ENCODE measurements at places on chromosomes 7 and 10. TPM values are rescaled to one million over a fixed set of nuclear protein-coding genes. Genes with fewer than 3 reads are reported as not detected.

- no peak for DNase-seq
Observed at GRCh38 chr7:50505553-50506210, 55.5 kb upstream of the FIGNL1 start.

GRCh38 chr7:67698354-67698753 is 701.7 kb downstream of the TYW1 start:
- no peak for DNase-seq

Gene AGR2
- not detected for total RNA-seq

- no peak for DNase-seq
Observed at GRCh38 chr7:93941945-93942344, 20.4 kb downstream of the GNG11 start.

Gene BMPER
- total RNA-seq: 2.4 TPM

Gene AGMO
- total RNA-seq: 1.1 TPM

GRCh38 chr7:24419077-24419476 is 135.1 kb downstream of the NPY start:
- DNase-seq: peak; percentile 20

- no peak for DNase-seq
Observed at GRCh38 chr7:18157233-18157632, 129.6 kb upstream of the PRPS1L1 start.

Gene MYH16
- total RNA-seq: not detected

- no peak for DNase-seq
Observed at GRCh38 chr10:43963379-43963778, 314.7 kb upstream of the ZNF32 start.

DNA sequence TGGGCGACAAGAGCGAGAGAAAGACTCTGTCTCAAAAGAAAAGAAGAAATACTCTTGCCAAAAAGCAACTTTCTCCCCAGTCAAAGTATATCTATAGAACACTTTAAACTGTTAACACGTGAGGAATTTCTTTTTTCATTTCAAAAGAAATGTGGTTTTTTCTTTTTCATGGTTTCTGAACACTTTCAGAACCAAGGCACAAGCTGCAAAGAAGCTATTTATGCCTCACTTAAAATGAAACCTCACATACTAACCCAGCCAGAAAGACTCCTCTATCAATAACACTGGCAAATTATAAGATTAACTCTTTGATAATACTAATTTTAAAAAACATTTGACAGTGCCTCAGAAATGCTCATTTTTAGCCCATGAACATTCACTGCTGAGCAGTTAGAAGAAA is 20.9 kb downstream of the TBX20 start:
- DNase-seq: no peak

DNA sequence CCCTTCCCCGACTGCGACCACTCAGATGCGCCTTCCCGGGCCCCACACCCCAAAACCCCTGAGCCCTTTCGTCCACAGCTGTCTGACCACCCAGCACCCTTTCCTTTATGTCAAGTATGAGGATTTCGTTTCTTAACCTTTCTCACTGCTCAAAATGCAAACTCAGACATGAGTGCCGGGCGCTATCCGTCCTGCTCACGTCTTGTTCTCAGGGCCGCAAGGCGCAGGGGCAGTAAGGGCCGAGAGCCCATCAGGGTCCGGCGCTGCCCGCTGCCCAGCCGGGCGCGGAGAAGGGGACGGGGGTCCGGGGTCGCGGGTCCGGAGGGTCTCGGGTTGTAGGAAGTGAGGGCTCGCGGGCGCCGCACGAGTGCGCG is 670 bp upstream of the RBM33 start:
- no peak for DNase-seq

GRCh38 chr7:22845221-22845834 is 22.7 kb upstream of the TOMM7 start:
- no peak for DNase-seq
